Right lobe of liver (tissue), 6 donors: ENCODE measurements at places on chromosomes 3 and 15. TPM values are rescaled to one million over a fixed set of nuclear protein-coding genes. Genes with fewer than 3 reads are reported as not detected.
A peak's percentile ranks its signal among the peaks of the same experiment; 100 is the strongest.

- peak overlapping the region; percentile 59 for H3K27ac ChIP-seq
- no peaks in the 10 kb centered on the region for H3K27me3 ChIP-seq
- peak overlapping the region; percentile 76 for H3K4me3 ChIP-seq
- no peaks in the 10 kb centered on the region for H3K4me1 ChIP-seq
These were observed 567 bp downstream of the PFN2 start for GRCh38 chr3:149969940-149970715.

DNA sequence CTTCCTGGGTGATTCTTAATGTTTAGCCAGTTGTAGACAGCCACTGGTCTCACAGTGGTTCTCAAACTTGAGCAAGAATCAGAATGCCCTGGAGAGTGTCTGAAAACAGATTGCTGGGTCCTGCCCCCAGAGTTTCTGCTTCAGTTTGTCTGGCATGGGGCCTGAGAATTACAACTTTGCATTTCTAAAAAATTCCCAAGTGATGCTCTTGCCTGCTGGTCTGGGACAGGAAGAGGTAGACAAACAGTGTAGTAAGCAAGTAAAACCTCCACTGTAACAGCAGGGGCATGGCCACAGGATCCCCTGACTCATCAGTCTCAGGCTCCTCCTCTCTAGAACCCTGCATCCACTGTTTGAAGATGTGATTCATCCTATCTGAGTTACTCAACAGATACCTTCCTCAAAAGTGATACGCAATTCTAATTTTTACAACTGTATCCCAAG, 36.5 kb downstream of the DZIP1L start:
- H3K4me3 ChIP-seq = no peak overlapping the region
- no peaks in the 10 kb centered on the region for H3K27me3 ChIP-seq
- H3K4me1 ChIP-seq = no peaks in the 10 kb centered on the region
- no peak for DNase-seq
- no peak overlapping the region for H3K27ac ChIP-seq

DNA sequence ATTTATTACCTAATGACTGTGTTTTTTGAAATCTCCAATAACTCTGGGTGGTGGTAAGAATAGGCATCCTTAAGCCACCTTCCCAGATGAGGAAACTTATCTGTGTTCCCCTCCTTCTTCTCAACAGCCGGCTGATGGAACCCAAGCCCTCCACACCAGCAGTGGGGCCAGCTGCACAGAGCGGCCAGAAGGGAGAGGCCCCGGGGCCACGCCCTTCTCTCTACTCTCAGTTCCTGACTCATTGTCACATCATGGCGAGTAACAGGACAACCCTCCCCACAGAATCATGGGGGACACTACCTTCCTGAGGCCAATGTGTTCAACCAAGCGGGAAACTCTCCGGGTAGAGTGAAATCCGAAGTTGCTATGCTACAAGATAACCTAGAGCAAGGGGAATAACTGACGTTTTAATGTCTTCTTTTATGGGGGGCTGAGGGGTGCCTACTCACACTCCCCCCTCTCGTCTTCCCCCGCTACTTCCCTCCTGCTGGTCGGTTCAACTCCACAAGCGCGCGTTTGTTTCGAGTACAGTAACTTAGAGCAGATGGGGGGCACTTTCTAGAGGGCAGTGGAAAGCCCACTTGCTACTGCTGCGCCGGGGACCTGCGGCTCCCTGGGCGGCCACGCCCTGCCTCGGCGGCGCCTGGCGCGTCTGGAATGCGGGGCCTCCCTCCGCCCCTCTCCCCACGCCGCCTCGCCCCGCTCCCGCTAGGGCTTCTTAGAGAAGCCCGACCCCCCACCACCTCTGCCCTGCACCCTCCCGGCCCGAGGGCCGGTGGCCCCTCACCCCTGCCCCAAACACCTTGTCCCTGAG, 621 bp downstream of the ANXA2 start:
- peak overlapping the region; percentile 92 for H3K27ac ChIP-seq
- DNase-seq = no peak
- H3K4me3 ChIP-seq = peak overlapping the region; percentile 85
- peaks cover 27% of the 10 kb centered on the region for H3K4me1 ChIP-seq

- no peak overlapping the region for H3K4me3 ChIP-seq
- H3K27ac ChIP-seq = no peak overlapping the region
- H3K36me3 ChIP-seq = no peaks in the 10 kb centered on the region
These were observed 14.0 kb downstream of the PLCL2 start for GRCh38 chr3:16898595-16899395.

DNA sequence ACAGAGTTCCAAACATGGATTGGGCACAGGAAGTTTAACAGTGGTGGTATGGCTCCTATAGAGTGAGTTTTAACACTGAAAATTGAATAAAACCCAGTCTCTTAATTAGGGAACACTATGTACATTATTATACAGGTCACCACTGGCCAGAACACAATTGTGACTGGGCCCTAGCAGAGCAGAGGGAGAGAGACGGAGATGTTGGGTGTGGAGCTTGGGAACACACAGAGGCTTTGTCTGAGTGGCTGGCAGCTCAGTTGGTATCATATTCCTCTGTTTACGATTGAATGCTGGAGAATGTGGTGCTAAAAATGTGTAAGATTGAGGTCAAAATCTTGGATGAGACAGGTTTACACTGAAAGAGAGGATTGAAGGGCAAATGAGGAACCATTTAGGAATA, 6.8 kb upstream of the MOBP start:
- no peaks in the 10 kb centered on the region for H3K36me3 ChIP-seq
- no peak for DNase-seq
- no peak overlapping the region for H3K27ac ChIP-seq
- no peaks in the 10 kb centered on the region for H3K27me3 ChIP-seq
- no peak overlapping the region for H3K4me3 ChIP-seq
- no peaks in the 10 kb centered on the region for H3K4me1 ChIP-seq

DNA sequence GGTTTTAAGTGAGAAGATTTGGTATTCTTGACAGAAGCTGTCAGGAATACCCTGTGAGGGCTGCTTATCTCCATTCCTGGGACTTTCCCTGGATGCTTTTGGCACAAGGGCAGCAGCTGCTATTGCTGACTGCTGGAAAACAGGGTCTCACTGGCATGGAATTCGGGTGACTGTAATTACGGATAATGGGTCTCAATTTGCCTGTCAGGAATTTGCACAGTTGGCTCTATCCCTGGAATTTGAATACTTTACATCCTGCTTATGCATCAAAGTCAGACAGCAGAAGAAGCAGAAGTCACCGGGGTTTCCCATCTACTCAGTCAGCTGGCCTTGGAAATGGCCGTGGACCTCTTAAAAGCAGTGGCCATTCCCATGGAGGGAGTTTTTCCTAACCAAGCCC, 25.9 kb upstream of the AKAP13 start:
- H3K27me3 ChIP-seq = no peaks in the 10 kb centered on the region
- H3K4me1 ChIP-seq = peaks cover 14% of the 10 kb centered on the region
- no peak for DNase-seq

The CACNA1D gene
- total RNA-seq = 12.7 TPM

The CRABP1 gene
- total RNA-seq = not detected
